ENCODE measurements at places on chromosomes 1 and 21.
A peak's percentile ranks its signal among the peaks of the same experiment; 100 is the strongest.

DNA sequence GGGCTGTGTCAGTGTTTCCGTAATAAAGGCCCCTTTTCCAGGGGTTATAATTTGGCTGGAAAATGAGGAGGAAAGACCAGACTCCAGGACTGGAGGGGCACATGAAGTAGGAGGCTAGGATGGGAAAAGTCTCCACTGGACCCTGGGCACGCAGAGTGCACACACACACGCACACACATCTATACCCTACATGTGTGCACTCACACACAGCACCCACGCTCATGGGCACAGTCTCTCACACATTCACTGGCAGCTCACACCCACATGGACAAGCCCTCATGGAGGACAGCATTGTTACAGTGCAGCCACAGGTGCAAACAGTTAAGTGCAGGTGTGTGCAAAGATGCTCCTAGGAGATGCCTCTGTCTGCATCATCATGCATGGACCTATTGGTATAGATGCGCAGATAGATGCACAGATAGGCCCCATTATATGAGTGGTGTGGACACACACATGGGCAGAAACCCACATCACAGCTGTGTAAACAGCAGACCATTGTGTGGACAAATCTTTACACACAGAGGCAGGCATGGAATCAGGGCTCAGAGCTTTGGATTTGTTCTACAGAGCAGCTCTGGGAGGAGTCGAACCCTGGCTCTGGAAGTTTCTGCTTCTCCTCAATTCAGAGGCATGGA lies 9.1 kb upstream of the RUNX3 start:
- no peak for DNase-seq

- no peak for DNase-seq
Measured at GRCh38 chr1:219661464-219662092, 48.7 kb upstream of the ZC3H11B start.

- DNase-seq, result no peak
Measured at GRCh38 chr1:15531682-15532081, 5.0 kb downstream of the DNAJC16 start.

- no peak for DNase-seq
Measured at GRCh38 chr1:211036381-211037060, 97.4 kb downstream of the KCNH1 start.

DNA sequence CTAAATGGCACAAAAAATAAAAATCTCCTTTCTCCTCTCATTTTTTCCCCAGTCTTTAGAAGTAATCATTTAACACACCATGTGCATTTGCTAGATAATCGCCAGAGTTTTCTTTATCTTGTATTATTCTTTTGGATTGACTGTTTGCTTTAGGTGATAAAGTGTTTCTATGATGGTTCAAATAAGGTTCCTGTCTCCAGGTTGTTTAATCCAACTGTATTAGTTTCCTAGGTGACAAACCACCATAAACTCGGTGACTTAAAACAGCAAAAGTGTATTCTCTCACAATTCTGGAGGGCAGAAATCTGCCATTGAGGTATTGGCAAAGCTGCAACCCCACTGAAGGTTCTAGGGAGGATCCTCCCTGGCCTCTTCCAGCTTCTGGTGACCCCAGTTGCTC lies 51.6 kb upstream of the B3GALT5 start:
- DNase-seq, result no peak

DNA sequence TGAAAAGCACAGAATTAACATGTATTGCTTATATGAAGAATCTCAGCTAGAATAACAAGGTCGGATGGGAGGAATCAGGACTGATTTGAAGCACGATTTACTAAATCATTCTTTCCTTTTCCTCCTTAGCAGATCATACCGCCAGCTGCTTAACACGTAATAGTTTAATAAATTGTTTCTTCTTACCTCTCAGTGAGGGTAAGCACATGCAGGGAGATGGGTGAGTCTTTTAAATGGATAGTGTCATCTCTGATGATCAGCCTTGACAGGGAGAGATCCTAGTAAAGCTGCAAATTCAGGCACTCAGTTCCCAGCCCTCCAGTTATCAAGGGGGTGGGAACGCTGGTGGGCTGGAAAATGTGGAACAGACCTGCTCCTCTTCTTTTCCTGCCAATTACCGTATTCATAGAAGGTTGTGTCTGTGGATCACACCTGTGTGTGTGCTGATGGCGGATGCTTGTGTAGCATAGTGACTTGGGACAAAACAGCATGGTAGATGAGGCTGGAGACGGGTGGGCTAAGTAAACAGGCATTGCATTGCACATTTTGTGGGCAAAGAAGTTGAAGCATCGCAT lies 30.7 kb downstream of the NTPCR start:
- no peak for DNase-seq

DNA sequence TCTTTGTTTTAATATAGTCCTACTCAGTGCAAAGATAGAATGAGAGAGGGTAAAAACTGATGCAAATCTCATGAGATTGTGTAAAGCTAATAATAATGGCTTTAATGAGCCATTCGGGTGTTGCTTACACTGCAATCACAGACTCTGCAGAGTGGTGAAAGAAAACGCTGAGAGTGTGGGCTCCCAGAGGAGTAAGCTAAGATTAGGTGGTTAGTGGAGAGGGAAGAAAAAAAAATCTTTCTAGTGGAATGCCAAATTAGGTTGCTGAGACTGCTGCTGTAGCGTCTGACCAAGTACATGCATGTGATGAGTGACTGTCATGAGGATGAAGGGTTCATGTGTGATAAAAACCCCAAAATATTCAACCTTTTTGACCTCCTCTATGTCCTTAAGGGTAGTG lies 645.9 kb upstream of the ADGRL4 start:
- no peak for DNase-seq

- no peak for DNase-seq
Measured at GRCh38 chr1:179925922-179926849, 28.4 kb upstream of the CEP350 start.

DNA sequence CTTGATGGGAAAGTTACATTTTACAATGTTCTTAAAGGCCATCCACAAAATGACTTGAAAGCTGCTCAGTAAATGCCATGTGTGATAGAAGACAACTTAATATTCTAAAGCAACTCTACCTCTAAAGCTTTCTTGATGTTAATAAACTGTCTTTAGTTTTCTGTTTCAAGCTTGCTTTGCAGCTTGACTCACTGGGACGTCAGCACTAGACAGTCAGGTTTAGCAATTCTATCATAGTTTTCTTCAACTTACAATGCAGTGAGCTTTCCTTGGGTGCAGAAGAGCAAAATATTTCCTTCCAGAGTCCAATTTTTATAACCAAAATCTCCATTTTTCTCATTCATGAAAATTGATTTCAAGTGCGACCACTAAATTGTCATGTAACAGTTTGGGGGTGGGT lies 273.1 kb downstream of the NTNG1 start:
- no peak for DNase-seq

DNA sequence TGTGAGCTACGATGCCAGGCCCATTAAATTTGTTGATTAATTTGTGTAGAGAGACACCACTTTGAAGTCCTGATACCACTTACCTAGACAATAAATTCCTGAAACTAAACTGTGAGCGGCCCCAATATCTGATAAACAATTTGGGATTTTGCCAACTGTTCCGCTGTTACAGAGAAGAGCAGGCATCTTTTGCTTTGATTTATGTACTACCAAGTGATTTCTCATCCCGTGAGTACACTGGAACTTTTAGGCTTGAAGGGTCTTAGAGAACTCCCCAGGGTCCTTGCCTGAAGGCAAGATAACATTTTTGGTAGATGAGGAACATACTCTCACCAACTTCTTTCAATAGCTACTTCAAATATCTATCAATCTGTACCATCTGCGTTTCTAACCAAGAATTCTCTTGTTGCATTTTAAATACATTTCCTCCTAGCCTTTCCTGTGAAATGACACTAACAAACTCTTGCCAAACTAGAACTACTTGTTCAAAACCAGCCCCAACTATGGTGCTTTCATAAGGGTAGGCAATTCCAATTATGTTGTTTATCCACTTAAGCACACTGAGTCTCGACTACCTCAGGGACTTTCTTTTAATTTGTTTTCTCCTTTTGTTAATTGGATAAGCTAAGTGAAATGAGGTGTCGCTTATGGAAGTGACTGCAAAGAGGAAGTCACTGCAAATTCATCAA lies 23.2 kb upstream of the SLC30A1 start:
- no peak for DNase-seq

GRCh38 chr1:228487336-228488124 lies at the start of gene RNF187:
Gene RNF187 (plus strand): TSS chr1:228487382.
- DNase-seq, result peak; percentile 96

- DNase-seq, result no peak
Measured at GRCh38 chr1:93330196-93330595, 15.5 kb upstream of the DR1 start.

DNA sequence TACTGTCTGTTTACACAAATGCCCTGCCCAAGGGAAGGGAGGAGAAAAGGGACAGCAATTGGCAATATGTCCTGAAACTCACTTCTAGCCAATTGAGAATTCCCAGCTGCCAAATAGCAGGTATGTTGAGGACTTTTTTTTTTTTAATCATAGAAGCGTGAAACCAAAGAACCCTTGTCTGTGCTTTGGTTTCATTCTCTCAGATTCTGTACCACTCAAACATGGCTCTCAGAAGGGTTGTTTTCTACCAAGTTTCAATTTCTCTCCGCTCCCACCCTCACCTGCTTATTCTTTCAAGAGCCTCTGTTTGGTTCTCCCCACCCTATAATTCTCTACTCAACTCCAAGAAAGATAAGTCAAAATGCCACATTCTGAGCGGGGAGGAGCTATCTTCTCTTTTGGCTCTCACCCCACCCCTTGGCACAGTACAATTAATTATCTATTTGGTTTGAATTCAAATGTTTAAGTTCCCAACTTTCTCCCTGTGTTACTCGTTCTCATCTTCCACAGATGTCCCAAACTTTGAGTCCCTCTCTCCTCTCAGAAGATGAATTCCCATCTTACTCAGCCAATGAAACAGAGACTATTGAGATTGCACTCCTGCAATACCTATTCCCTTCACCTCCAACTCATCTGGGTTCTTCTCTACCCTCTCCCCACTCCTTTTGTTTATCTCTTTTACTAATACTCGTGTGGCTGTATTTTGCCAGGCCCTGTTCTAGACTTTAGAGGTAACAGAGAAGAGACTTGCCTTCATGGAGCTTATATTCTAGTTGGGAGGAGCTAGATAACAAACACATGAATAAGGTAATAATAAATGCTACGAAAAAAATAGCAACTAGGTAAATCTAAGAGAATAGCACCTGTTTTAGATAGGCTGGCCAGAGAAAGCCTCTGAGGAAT lies 3.9 kb upstream of the TP53BP2 start:
- DNase-seq, result no peak

GRCh38 chr21:43739621-43740435 lies 20.9 kb downstream of the PDXK start:
- no peak for DNase-seq

GRCh38 chr1:34879230-34879629 lies 19.7 kb upstream of the SMIM12 start:
- no peak for DNase-seq

GRCh38 chr21:26599261-26599660 lies 26.2 kb upstream of the CYYR1 start:
- no peak for DNase-seq

GRCh38 chr1:175539986-175540385 lies 203.4 kb downstream of the TNR start:
- DNase-seq, result no peak

DNA sequence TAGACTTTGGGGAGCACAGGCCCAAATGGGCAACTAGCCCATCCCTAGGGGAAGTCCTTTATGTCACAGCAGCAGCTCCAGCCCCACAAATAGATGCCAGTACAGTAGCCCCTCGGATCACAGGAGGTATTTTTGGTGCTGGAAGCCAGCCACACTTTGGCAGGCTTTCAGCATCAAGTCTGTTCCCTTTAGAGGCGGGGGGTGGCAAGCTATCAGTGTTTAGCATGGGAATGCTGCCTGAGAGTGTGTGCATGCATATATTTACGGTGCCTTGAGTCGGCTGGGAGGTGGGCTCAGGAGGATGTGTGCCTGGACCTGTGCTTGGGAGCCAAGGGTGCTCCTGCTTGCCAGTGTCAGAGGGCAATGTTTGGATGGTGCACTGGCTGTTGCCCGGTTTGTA lies 3.5 kb upstream of the PLXNA2 start:
- DNase-seq, result no peak

DNA sequence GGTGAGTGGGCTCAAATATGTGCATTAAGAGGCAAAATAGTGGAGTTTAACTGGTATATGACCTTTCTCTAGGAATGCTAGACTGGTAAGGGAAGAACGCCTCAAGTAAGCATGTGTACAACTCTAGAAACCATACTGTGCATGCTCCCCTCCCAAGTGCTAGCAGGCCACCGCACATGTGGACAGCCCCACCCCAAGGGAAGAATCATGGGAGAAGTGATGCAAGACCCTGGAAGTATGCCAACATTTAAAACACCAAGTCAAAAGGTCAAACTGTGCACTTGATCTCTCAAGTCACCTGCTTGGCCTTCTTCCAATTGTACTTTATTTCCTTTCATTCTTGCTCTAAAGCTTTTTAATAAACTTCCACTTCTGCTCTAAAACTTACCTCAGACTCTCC lies 120.4 kb downstream of the WDR3 start:
- no peak for DNase-seq

GRCh38 chr1:156641761-156642264 lies at the start of gene BCAN:
Gene BCAN (plus strand): TSS chr1:156642117. CDS start chr1:156646055, 3,938 bp downstream.
- peak; percentile 33 for DNase-seq

DNA sequence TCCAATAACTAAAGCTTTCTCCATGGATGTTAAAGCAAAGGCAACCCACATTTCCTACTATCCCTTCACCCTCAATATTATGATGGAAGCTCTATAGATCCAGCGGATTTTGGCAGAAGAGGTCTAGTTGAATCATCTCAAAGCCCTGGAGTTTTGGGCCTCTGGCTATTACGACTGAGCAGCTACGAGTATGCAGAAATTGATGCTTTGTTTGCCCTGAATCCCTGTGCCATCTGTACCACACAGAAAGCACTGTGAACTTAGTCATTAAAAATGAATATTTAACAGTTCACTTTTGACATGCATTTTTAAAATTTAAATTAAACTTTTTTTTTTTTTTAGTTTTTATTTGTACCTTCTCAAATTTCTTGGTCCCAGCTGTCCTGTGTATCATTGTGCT lies 705.4 kb upstream of the PTBP2 start:
- DNase-seq, result no peak

DNA sequence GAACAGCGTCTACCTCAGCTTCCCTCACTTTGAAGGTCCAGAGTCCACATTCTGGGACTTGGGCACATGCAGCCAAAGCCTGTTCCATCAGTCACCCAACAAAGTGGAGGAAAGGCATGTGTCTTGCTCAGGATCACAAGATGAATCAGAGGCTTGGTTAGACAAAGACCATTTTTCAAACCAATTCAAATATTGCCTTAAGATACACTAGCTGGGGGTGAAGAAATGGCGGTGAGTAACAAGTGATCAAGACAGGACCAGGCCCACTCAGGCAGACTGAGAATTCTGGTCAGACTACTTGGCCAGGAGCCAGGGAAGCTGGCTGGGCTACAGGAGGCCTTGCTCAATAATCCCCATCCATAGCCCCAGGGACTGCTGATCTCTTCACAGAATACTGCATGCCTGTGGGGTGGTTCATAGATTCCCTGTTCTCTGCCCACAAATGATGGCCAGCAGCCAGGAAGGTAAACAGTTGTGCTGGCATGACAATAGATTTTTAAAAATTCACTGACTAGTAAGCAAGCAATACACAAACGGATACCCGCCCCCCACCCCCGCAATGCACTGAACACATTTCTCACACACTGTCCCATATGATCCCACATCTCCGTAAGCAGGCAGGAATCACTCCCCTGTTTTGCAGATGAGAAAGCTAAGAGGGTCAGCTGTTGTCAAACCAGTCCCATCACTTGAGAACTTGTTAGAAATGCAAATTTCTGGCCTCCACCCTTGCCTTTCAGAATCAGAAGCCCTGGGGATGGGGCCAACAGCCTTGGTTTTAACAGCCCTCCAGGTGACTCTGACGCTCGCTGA lies 27.2 kb downstream of the ERI3 start:
- DNase-seq, result peak; percentile 93
